Heart right ventricle (tissue), 16 donors: ENCODE measurements at places on chromosomes 13 and 19. TPM values are rescaled to one million over a fixed set of nuclear protein-coding genes. Genes with fewer than 3 reads are reported as not detected.
A peak's percentile ranks its signal among the peaks of the same experiment; 100 is the strongest.

The C19orf44 gene
- 3.4 TPM for total RNA-seq

The PPP6R1 gene
- total RNA-seq, result 38.4 TPM

The ZNF432 gene
- total RNA-seq, result 9.1 TPM

The ZNF112 gene
- 4.9 TPM for total RNA-seq

The CEACAM16 gene
- not detected for total RNA-seq

The SH2D3A gene
- total RNA-seq, result not detected

The TLE2 gene
- total RNA-seq, result 36.7 TPM

The SPTBN4 gene
- 3.5 TPM for total RNA-seq

The HAUS5 gene
- 7.8 TPM for total RNA-seq

DNA sequence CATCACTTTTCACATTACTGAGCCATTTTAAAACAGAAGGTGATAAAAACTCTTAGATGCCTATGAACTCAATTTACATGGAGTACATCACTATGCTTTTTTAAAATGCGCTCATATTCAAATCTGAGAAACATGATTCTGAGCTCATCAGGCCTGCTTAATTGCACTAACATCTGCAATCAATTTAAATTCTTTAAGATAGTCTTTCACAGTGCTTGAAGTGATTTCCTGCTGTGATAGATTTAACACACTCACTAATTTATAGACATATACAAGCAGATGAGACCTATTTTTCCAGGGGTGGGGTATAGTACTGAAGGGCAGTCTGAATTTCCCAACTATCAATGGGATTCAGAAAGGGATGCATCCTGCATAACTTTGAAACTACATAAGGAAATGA, 82.9 kb downstream of the DIAPH3 start:
- no peak overlapping the region for H3K27ac ChIP-seq
- H3K4me3 ChIP-seq, result no peak overlapping the region
- H3K27me3 ChIP-seq, result no peaks in the 10 kb centered on the region

GRCh38 chr13:83666141-83666540, 216.1 kb downstream of the SLITRK1 start:
- H3K4me3 ChIP-seq, result no peak overlapping the region
- no peaks in the 10 kb centered on the region for H3K27me3 ChIP-seq
- DNase-seq, result no peak
- no peaks in the 10 kb centered on the region for H3K4me1 ChIP-seq

GRCh38 chr13:52851137-52851962, 2.9 kb upstream of the PCDH8 start:
- no peak overlapping the region for H3K27ac ChIP-seq
- peaks cover 17% of the 10 kb centered on the region for H3K4me1 ChIP-seq
- DNase-seq, result peak; percentile 29
- H3K4me3 ChIP-seq, result peak overlapping the region; percentile 74
- H3K36me3 ChIP-seq, result no peaks in the 10 kb centered on the region

DNA sequence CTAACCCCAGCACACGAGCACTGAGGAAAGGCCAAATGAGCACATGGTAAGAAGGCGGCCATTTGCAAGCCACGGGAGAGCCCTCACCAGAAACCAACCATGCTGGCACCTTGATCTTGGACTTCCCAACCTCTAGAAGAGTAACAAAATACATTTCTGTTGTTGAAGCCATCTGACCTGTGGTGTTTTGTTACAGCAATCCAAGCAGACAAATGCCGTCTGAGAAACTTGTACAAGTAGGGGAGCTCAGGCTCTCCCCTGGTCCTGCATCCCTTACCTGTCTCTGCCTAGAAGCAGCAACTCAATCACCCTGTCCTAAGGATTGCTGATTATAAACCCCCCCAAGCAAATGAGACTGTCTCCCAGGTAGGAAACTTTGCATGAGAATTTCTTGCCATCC, 255.0 kb upstream of the MAB21L1 start:
- H3K4me1 ChIP-seq, result peaks cover 37% of the 10 kb centered on the region
- no peak for DNase-seq
- H3K27ac ChIP-seq, result no peak overlapping the region
- no peak overlapping the region for H3K4me3 ChIP-seq
- no peaks in the 10 kb centered on the region for H3K36me3 ChIP-seq

- H3K36me3 ChIP-seq, result peaks cover 6% of the 10 kb centered on the region
- peak overlapping the region; percentile 82 for H3K27ac ChIP-seq
- peak; percentile 13 for DNase-seq
- no peaks in the 10 kb centered on the region for H3K27me3 ChIP-seq
These were observed 883 bp downstream of the ZNF441 start for GRCh38 chr19:11767633-11768133.

DNA sequence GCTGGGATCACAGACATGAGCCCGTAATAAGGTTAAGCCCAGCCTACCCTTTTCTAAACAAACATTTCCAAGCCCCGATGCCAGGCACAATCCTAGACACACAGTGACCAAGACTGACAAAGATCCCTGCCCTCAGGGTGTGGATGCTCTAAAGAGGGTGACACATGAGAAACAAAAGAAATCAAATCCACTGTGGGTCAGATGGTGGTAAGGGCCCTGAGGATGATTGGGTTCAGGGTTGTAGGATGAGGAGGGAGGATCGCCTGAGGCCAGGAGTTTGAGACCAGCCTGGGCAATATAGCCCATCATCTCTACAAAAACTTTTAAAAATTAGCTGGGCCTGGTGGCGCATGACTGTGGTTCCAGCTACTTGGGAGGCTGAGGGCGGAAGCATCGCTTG, 44.6 kb downstream of the PTPRS start:
- H3K4me3 ChIP-seq, result no peak overlapping the region
- H3K27ac ChIP-seq, result no peak overlapping the region
- H3K27me3 ChIP-seq, result no peaks in the 10 kb centered on the region
- no peaks in the 10 kb centered on the region for H3K4me1 ChIP-seq

DNA sequence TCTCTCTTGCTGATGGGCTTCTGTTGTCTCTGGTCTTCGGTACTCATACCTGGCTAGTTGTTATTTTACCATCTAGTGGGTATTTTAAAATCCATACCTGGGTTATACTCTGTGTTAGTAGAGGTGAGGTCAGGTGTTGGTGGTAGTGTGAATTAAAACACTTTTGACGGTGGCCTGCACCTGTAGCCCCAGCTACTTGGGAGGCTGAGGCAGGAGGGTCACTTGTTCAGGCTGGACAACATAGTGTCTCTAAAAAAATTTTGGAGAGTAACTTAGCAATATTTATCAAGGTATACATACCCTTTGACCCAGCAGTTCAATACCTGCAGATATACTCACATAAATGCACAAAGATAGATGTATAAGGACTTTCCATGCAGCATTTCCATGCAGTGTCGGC, 55.4 kb downstream of the GSX1 start:
- no peaks in the 10 kb centered on the region for H3K4me1 ChIP-seq
- DNase-seq, result no peak
- no peaks in the 10 kb centered on the region for H3K27me3 ChIP-seq
- no peak overlapping the region for H3K4me3 ChIP-seq

- H3K36me3 ChIP-seq, result no peaks in the 10 kb centered on the region
- DNase-seq, result no peak
- H3K4me3 ChIP-seq, result no peak overlapping the region
- H3K4me1 ChIP-seq, result peaks cover 6% of the 10 kb centered on the region
- H3K27ac ChIP-seq, result no peak overlapping the region
- H3K27me3 ChIP-seq, result peaks cover 23% of the 10 kb centered on the region
These were observed 32.3 kb upstream of the UQCRFS1 start for GRCh38 chr19:29245215-29245614.

- no peak overlapping the region for H3K27ac ChIP-seq
- H3K27me3 ChIP-seq, result peaks cover 97% of the 10 kb centered on the region
- no peak for DNase-seq
- no peak overlapping the region for H3K4me3 ChIP-seq
- H3K4me1 ChIP-seq, result no peaks in the 10 kb centered on the region
These were observed 217.5 kb downstream of the TEX29 start for GRCh38 chr13:111537843-111538499.

DNA sequence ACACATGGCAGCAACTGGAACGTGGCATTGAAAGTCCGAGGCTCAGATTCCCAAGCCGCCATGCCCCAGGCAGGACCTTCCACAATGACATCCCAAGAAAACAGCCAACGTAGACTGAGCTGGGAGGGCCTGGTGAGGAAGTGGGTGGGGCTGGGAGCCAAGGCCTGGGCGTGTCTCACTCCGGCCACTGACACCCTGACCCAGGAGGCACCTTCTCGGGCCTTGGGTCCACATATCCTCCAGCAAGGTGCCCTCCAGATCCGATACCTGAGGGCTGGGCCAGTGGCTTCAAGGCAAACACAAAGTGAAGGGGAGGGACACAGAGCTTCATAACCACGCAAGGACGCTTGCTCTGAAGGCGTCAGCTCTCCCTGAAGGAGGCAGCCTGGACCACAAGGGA, 43.0 kb downstream of the RAB20 start:
- H3K4me3 ChIP-seq, result no peak overlapping the region
- DNase-seq, result no peak
- H3K4me1 ChIP-seq, result peaks cover 12% of the 10 kb centered on the region
- peaks cover 3% of the 10 kb centered on the region for H3K36me3 ChIP-seq
- H3K27ac ChIP-seq, result no peak overlapping the region

- H3K27ac ChIP-seq, result no peak overlapping the region
- H3K36me3 ChIP-seq, result no peaks in the 10 kb centered on the region
- H3K27me3 ChIP-seq, result no peaks in the 10 kb centered on the region
- H3K4me3 ChIP-seq, result no peak overlapping the region
These were observed 254.1 kb downstream of the MZT1 start for GRCh38 chr13:72473321-72473720.

DNA sequence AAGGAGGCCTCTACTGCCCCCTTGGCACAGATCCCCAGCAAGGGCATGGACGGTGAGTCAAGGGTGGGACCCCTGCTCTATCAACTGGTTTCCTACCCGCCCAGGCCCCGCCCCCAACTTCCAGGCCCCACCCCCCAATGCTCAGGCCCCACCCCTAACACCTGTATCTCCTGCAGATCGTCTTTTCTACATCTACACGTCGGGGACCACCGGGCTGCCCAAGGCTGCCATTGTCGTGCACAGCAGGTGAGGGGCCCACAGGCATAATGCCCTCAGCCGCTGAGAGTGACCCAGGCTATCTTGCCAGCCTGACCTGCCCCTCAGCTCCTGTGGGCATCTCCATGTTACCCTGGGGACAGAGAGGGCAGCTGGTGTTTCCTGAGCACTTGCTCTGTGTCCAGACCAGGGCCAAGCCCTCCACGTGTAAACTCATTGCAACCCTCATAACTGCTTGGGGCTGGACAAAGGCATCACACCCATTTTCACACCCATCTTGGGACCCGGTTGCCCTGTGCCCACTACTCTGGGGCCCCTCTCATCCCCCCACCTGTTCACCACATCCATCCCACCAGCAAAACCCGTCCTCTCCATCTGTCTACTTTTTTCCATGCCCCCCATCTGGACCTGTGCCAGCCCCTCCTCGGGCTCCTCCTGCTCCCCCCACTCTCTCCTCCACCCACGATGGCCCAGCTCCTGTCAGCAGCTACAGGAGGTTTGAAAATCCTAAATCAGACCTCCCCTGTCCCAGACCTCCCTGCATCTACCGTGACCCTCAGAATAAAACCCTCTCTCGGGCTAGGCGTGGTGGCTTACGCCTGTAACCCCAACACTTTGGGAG, 17.2 kb downstream of the SLC27A1 start:
- no peak overlapping the region for H3K27ac ChIP-seq
- no peak for DNase-seq
- H3K27me3 ChIP-seq, result no peaks in the 10 kb centered on the region

DNA sequence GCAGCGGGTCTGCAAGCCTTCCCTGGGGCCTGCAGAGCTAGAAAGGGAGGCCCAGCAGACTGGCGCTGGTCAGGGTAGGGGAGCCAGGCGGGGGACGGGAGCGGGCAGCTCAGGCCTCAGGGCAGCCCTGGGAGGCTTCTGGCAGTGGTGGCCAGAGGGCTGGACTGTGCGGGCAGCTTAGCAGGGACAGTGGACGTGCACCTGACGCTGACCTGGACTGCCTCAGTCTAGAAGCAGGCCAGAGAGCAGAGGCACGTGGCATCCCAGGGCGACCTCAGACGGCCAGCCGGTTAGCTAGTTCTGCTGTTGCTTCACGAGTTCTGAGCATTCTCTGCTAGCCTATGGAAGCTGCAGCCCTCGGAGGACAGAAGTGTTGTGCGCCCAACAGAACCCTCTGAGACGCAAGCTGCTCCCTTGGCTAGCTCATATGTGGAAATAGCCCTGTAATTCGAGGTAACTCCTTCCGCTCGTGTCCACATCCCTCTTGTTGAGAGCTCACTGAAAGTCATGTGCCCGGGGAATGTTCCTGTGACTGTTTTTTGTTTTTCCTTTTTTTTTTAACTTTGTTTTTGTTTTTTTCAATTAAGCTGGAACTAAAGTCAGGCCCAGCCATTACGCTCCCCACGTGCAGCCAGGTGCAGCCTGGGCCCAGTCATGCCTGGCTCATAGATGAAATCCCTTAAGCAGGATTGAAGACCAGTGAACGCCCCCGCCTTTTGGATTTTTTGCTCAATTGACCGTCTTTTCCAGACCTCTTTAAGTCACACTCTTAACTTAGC, 1.9 kb upstream of the FAM174C start:
- H3K4me3 ChIP-seq, result no peak overlapping the region
- H3K4me1 ChIP-seq, result peaks cover 67% of the 10 kb centered on the region
- DNase-seq, result peak; percentile 23
- no peaks in the 10 kb centered on the region for H3K36me3 ChIP-seq

DNA sequence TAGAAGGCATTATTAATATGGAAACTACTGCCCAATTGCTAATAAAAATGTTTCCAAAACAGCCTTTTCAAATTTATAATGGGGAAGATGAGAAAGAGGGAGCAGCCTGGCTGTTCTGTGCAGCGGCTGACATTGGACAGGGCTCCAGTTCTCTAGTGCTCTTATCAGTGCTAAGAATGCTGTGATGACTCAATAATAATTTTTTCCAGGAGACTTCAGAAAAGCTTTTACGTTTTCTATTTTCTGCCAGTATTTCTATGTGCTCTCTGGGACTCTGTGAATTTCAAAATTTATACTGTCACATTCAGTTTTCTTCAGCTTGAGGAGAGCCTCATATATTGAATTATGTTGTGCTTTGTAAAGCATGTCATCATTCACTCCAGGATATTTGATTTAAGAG, 209.6 kb downstream of the VWA8 start:
- no peaks in the 10 kb centered on the region for H3K27me3 ChIP-seq
- no peak overlapping the region for H3K27ac ChIP-seq
- H3K36me3 ChIP-seq, result no peaks in the 10 kb centered on the region

DNA sequence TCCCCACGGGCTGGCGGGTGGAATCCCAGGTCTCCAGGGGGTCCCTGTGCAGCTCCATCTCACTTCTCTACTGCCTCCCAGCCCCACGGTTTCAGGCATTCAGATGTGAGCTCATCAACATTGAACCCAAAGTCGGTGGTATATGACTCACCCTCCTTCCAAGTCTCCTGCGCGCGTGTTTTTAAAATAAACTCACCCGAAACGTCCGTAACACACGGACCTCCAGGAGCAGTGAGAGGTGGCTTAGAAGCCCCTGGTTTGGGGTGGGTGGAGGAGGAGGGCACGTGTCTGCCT, 14.0 kb upstream of the CRTC1 start:
- DNase-seq, result no peak
- H3K27ac ChIP-seq, result no peak overlapping the region
- H3K36me3 ChIP-seq, result peaks cover 20% of the 10 kb centered on the region
- no peak overlapping the region for H3K4me3 ChIP-seq
- peaks cover 4% of the 10 kb centered on the region for H3K4me1 ChIP-seq
